Inflammatory macrophage (primary cell): ENCODE measurements at places on chromosomes 6 and 20.

DNA sequence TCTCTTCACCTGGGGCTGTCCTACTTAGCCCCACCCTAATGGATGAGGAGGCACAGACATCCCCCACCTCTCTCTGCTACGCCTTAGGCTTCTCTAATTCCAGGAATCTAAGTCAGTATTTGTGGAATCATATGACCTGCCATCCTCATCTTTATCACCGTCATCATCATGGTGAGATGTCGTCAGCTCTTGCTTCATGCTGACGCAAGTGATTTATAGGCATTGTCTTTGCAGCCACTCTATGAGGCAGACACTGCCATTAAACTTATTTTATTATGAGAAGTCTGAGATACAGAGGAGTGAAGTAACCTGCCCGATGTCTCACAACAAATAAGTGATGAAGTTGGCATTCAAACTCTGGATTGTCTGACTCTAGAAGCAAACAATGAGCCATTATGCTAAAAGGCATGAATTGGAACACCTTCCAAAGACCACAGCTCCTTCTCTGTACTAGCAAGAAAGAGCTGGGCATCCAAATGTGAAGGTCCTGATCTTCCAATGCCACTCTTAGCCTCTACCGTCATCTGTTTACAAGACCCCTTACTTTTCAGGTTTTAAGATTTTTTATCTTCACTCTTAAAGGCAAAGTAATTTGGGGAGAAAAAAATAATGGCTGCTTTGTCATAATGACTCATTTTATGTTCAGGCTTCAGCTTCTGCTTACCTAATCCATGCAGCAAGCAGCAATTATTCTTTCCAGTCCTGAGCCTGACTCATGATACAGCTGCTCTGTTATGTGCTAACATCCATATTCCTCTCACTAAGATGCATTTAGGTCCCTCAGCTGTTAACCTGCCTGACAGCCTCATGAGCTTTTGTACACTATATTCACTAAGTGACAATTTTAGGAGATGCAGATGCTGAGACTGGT lies 113.7 kb upstream of the BCLAF1 start:
- peak; percentile 83 for DNase-seq

DNA sequence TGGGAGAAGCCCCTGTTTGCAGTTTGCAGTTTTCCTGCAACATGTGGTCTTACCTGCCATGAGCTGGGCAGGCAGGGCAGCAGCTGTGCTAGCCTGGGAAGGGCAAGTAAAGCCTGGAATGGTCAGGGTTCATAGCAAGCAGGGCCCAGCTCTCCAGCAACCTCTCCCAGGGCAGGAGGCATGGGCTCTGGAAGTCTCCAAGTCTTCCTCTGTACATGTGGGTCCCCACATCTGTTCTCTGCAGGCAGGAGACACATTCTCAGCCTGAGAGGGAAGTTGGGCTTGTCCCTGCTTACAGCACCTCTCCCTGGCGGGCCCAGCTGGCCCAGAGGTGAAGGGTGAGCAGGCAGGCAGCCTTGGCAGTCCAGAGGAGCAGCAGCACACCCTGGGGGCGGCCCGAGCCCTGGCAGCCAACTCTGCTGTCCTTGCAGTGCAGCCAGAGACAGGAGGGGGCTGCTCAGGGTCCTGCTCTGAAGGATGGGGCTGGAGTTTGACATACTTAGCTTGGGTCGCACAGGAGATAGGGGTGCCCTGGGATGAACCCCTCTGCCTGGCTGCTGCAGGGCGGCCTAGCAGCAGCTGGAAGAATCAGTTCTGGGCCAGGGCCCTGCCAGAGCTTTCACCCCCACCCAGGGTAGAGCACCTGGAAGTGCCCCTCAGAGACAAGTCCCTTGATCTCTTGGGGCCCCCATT lies 176.0 kb downstream of the MRPL14 start:
- peak; percentile 62 for DNase-seq

DNA sequence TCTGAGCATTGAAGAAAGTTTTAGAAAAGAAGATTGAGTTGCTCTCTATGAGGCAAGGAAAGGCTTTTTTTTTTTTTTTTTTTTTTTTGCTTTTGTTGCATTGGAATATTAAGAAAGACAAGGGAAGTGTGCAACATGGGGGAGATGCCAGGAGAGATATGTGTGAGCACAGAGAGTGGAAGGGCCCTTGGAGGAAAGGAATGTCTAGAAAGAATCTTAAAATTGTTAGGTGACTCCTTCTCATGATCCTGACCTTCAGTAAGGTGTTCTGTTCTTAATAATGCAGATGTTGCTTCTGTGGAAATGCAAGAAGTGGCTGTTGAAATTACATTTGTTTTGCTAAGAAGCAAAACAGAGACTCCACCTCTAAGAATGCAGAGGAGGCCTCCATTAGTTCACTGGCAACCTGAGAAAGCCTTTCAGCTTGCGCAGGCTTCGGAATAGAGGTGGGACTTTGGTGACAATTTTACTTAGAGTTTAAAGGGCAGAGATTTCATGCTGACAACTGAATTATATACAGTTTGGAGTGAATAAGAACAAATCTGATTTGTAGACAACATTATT lies 118.0 kb upstream of the ASCC3 start:
- no peak for DNase-seq

DNA sequence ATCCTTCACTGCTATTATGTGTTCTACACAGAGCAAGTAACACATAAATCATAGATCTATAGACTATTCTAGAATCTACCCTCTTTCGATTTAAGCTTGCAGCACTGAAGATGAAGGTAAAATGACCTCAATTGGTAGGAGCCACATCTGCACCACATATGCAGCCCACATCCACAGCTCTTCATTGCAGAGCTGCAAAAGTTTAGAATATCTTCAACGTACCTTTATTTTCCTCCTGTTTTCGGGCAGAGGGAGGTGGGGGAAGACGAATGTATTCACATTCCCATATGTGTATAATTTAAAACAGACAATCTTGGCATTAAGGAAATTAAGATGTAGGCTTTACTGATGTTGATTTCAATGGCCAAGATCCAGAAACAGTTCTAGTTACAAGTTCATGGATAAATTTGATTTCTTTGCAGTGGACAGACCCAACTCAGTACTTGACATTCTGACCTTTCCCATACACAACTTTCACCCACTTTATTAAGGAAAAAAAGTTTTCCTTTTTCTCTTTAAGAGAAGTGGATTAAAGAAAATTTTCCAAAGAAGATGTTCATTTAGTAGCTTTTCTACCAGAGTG lies 14.0 kb downstream of the EPB41L2 start:
- no peak for DNase-seq

GRCh38 chr6:37889486-37889885 lies 70.0 kb downstream of the ZFAND3 start:
- no peak for DNase-seq

GRCh38 chr20:25507385-25508082 lies 77.8 kb downstream of the NINL start:
- DNase-seq = no peak

DNA sequence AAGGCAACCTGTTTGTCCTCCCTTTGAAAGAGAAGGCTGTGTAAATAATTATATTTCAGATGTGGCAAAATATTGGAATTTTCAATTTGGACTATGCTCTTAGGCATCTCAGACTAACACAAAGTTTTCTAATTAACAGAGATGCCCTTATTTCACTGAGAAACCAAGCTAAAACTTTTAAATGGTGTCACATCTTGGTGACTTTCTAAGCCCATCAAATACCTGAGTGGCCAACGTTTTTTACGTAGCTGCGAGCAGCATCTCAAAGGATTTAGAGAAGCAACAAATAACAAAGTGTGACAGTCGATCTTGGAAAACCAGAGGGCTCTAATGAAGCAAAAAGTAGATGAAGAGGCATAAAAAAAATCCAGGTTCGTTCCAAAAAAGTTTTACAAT lies 3.4 kb upstream of the HEY2 start:
- no peak for DNase-seq
